ENCODE measurements at places on chromosomes 1 and 21. TPM values are rescaled to one million over a fixed set of nuclear protein-coding genes. Genes with fewer than 3 reads are reported as not detected.

The APOBEC4 gene
- not detected for total RNA-seq

The NUDT4B gene
- total RNA-seq = 131 TPM

The GUCA2A gene
- total RNA-seq = not detected

The AKR1A1 gene
- 135 TPM for total RNA-seq

The SMG7 gene
- 36.3 TPM for total RNA-seq

The GNAT2 gene
- total RNA-seq = not detected

The PSEN2 gene
- total RNA-seq = 23.4 TPM

The OR2G6 gene
- total RNA-seq = not detected

The F5 gene
- total RNA-seq = not detected

The RNU1-3 gene
- total RNA-seq = under 0.01 TPM

The LCE1B gene
- total RNA-seq = not detected

The TTC22 gene
- not detected for total RNA-seq

The CD101 gene
- total RNA-seq = 0.10 TPM

The SMCP gene
- total RNA-seq = not detected

The NBPF4 gene
- total RNA-seq = not detected

The CCDC30 gene
- total RNA-seq = 1.3 TPM

The STRIP1 gene
- total RNA-seq = 46.4 TPM

The RBM11 gene
- total RNA-seq = not detected

All from vein endothelial cell (primary cell).